Activated T-cell treated with anti-CD3 and anti-CD28 coated beads, Interleukin-2, amount 50 U/mL, for 48 hours (primary cell): ENCODE measurements at places on chromosomes 6 and 20.
A peak's percentile ranks its signal among the peaks of the same experiment; 100 is the strongest.

GRCh38 chr20:33437141-33437911 lies 6.2 kb downstream of the SNTA1 start:
- no peak for DNase-seq

GRCh38 chr6:131741688-131742393 lies 31.0 kb upstream of the CTAGE9 start:
- no peak for DNase-seq

GRCh38 chr6:16434885-16435284 lies 196.5 kb downstream of the GMPR start:
- peak; percentile 28 for DNase-seq

DNA sequence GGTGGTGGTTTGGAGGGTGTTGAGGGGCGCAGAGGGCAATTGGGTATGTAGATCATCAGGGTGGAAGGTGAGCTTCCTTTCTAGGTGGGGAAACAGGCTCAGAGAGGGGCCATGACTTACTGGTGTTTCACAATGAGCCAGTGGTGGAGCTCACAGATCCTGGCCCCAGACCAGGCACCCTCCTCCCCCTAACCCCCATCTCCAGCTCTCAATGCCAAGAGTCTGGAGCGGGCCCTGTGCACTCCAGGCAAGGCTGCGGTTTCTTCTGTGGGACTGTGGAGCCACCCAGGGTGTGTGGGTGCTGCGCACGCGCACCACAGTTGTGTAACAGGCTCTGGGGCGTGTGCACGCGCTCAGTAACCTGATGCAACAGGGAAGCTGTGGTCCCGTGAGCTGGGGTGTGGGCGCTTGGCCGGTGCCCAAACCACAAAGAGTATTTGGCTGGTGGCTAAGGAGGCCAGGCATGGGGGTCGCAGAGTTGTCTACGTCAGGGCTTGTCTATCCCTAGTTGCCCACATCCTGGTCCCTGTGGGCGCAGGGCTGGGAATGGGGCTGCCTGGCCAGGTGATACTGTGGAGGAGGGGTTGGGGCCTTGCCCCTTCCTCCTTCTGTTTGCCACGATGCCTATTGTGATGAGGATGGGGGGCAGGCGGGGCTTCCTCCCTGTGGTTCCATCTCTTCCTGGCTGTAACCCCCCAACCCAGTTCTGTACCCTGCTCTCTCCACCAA lies 37.5 kb upstream of the MRPS18A start:
- peak; percentile 85 for DNase-seq

- DNase-seq: no peak
Measured at GRCh38 chr6:74519163-74519562, 686.7 kb downstream of the COL12A1 start.

DNA sequence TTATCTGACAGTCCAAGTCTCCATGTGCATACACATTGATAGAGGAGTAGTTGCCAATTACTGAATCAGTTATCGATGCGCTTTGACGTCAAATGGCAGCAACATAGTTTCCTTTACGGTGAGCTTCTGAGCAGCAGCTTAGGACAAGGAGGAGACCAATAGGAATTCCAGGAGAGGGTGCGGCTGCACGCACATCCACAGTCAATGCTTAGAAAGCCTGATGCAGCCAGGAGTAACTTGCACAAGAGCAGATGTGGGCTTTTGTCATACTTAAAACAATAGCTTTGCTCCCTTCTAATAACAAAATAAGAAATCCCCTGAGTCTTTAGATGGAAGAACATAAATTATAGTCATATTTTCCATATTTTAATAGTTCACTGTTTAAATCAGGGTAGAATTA lies 442.1 kb downstream of the BCKDHB start:
- DNase-seq: no peak

- no peak for DNase-seq
Measured at GRCh38 chr20:46000262-46000996, 8.3 kb upstream of the MMP9 start.

DNA sequence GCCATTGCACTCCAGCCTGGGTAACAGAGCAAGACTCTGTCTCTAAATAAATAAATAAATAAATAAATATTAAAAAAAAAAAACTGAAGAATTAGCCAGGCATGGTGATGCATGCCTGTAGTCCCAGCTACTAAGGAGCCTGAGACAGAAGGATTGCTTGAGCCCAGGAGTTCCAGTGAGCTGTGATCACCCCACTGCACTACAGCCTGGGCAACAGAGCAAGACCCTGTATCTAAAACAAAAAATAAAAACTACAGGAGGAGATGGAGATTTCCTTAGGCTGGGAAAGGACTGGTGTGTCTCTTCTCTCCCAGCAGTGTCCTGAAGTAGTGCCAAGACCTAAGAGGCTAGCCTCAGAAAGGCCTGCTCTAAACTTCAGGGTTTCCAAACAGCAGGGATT lies 8.1 kb upstream of the GTF3C6 start:
- no peak for DNase-seq

DNA sequence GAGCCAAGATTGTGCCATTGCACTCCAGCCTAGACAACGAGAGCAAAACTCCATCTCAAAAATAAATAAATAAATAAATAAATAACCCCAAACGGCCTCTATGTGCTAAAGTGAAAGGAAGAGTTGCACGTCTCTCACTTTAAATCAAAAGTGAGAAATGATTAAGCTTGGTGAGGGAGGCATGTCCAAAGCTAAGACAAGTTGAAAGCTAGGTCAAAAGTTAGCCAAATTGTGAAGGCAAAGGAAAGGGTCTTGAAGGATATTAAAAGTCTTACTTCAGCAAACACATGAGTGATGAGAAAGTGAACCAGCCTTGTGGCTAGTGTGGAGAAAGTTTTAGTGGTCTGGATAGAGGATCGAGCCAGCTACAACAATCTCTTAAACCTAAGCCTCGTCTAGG lies 14.3 kb downstream of the ZBP1 start:
- DNase-seq: no peak

DNA sequence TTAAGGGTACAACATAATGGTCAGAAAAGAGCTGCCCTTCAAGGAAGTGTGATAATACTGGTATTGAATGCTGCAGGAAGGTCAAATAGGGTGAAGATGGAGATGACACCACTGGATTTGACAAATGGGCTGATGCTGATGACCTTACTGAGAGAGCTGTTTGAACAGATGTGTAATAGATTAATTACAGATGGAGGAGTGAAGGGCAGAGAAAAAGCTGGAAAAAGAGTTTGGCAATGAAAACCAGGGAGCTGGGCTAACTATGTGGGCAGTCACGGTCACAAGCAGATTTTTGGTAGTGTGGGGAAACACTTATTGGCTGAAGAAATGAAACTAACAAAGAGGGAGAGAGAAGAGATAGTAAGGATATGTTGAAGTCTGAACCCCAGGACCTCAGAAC lies 83.6 kb upstream of the ENPP5 start:
- DNase-seq: no peak

DNA sequence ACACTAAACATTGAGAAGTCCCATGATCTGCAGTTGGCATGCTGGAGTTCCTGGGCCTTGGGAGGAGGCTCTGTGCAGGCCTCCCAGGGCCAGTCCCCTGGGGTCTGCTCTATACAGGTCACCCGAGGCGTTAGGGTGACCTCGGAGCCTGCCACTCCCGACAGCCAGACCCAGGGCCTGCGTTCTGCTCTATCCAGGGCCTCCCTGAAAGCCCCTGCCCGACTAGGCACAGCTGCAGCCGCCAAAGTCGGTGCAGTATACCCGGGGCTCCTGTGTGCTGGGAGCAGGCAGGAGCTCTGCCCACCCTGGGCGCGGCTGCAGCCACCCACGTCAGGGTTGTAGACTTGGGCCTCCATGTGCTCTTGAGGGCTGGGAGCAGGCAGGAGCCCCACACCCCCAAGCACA lies 6.3 kb upstream of the OR14J1 start:
- DNase-seq: no peak

- DNase-seq: no peak
Measured at GRCh38 chr20:58880994-58881752, 28.7 kb downstream of the GNAS start.

GRCh38 chr20:62755817-62756724 lies 40.2 kb upstream of the MRGBP start:
- no peak for DNase-seq

- DNase-seq: no peak
Measured at GRCh38 chr6:157688960-157689599, 134.0 kb upstream of the SNX9 start.

- DNase-seq: no peak
Measured at GRCh38 chr6:80531681-80532619, 425.5 kb downstream of the BCKDHB start.

- DNase-seq: peak; percentile 87
Measured at GRCh38 chr20:62791301-62792181, 4.7 kb upstream of the MRGBP start.

DNA sequence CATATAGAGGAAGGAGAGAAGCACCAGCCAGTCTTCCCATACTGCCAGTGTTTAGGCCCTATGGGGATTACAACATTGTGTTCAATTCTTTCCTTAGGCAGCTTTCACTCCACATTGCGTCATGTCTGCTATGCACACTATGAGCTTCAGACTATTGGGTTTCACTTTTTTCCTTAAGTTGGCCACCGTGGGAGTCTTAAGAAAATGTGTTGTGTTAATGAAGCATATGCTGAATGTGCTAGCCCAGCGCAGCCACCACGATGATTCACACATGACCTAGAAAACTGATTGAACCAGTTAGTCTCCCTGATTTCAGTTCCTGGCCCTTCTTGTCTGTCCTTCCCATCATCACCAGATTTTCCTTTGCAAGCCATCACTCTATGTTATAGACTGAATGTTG lies 21.5 kb downstream of the TUBB2B start:
- no peak for DNase-seq

DNA sequence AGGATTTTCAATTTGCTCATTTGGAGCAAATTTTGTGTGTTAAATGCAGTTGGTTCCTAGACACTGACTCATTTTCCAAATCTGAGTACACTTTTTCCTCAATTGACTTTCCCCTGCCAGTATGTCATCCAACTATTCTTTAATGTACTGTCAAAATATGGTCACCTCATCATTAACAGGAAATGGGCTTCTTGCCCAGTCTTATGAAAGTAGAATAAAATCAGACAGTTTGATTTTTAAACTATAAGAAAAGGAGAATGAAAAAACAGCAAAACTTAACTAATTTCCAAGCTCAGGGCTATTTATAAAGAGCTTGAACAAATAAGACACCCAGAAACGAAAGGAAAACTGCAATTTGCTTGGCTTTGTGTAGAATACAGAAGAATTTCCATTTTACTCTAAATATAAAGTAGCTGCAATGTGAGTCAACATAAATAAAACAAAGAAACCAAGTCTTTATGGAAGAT lies 43.7 kb upstream of the RAB23 start:
- no peak for DNase-seq

GRCh38 chr6:26284537-26285142 lies 80.4 kb upstream of the BTN3A2 start:
- peak; percentile 70 for DNase-seq

DNA sequence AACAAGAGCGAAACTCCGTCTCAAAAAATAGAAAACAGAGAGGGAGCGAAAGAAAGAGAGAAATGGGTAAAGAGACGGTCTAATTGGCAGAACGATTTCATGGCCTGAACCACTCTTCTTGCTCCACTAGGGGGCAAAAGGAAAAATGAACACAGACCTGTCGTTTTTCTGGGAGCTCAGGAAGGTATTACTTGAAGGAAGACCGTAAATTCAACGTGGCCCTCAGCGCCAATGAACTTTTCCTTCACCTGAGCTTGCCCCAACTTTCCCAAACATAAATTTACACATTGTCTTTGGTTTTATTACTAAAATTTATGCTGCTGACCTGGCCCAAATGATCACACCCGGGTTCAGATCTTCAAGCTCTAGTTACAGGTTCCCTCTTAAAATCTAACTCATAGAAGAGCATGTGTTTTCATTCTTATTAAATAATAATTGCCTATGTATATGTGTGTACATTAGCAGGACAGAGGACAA lies 67.3 kb downstream of the ATP9A start:
- DNase-seq: no peak

GRCh38 chr6:47438481-47439347 lies 38.9 kb upstream of the CD2AP start:
- DNase-seq: no peak

DNA sequence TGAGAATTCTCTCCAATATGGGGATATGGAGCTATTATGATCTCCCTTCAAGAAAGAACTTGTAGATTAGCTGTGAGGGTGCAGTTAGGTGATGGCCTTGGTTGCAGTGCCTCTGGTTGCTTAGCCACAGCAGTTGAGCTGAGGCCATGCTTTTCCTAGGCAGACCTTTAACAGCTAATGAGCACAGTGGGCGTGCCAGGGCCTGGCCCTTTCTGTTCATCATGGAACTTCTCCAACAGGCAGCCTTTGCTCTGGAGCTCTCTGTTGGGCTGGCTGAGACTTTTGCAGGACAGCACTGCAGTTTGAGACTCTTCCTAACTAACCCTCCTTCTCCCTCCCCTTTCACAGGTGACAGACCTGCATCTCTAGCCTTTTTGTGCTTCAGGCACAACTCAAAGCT lies 39.7 kb upstream of the TMEM170B start:
- no peak for DNase-seq

- no peak for DNase-seq
Measured at GRCh38 chr6:123380257-123380656, 256.5 kb downstream of the TRDN start.

DNA sequence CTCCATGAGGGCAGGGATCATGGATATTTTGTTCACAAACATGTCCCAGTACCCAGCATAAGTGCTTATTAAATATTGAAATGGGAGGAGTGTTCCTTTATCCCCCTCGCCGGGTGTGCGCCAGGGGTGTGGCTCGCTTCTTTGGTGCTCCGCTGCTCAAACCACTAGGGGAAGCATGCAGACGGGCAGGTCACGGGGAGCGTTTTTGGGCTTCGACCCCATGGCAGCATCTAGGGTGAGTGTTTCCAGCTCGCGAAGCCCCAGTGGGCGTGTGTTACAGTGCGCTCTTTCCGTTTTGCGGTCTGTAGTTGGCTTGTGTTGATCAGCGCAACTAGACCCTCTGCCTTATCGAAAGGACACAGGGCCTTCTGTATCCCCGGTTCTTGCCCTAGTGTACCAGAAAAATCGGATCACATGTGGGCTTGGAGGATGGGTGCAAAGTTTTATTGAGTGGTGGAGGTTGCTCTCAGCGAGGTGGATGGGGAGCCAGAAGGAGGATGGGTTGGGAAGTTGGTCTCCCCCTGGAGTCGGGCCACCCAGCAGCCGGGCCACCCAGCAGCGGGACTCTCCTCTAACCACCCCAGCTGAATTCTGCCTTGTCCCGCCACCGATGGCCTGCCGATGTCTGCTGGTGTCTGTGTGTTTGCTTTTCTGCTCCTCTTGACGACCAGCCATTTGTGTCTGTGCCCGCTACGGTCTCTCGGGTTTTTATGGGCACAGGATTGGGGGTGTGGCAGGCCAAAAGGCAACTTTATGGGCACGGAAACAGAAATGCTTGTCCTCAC lies 43.2 kb upstream of the OGFRL1 start:
- DNase-seq: no peak

DNA sequence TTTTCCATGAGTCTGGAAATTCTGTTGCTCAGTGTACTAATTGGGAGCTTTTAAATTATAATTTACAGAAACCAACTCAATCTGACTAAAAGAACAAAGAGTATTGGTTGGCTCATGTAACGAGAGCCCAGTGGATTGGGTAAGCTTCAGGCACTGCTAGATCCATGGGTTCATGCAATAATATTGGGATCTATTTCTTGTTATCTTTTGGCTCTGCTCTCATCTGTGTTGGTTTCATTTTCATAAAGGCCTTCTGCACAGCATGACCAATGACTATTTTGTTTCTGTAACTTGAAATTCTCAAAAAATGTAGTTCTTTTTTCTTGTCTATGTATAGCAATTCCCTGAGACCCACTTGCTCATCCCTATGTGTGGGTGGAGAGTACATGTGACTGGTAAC lies 12.0 kb downstream of the SLC2A10 start:
- no peak for DNase-seq

GRCh38 chr6:128532827-128533226 lies 12.4 kb upstream of the PTPRK start:
- DNase-seq: no peak
